Stimulated activated naive CD4-positive, alpha-beta T cell (primary cell): ENCODE measurements at places on chromosomes 5 and 9.

DNA sequence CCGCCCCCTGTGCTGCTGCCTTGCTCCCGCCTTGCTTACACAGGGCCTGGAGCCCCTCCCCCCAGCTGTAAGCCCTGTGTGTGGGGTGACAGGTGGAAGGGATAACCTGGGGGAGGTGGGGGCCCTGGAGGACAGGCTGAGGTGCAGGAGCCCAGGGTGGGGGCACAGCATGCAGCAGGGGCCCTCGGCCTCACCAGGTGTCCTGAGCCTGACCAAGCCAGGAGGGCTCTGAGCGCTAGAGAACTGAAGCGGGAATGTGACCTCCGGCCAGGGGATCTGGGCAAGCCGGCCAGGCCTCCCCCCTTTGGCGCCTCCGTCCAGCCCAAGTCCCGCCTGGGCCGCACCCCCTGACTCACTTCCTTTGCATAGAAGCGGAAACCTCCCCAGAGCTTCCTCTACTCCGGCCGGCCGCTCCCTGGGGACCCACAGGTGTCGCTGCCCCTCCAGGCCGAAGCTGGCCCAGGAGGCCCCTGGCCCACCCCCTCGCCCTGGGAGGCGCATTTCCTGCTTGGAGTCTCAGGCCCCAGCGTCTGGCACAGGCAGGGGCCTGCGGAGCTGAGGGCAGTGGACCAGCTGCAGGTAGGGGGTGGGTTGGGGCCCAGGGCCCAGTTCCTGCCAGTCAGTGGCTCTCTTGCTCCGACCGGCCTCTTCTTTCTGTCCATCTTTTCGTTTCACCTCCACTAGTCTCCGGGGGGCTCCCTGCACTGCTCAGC lies at the start of gene TOR4A:
TSS of gene TOR4A (plus strand) at position 398 of the 713 bp plus-strand sequence. CDS start 964 bp downstream, outside the sequence.
- no peak for DNase-seq

DNA sequence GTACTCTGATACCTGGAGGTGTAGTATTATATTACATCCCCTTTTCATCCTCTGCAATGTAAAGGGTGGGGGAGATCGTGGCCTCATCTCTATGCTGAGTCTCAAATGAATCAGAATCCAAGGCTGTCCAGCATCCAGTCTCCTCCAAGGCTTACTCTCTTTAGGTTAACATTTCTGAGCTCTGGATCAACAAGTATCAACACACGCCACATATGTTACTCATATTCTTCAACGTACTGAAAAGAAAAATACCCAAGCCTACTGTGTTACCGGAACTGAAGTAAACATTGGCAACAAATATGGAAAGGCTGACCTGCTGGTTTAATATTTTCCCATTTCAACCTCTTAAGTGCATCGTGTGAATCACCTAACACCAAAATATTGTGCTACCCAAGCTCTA lies 241.8 kb downstream of the GAS1 start:
- DNase-seq, result no peak

DNA sequence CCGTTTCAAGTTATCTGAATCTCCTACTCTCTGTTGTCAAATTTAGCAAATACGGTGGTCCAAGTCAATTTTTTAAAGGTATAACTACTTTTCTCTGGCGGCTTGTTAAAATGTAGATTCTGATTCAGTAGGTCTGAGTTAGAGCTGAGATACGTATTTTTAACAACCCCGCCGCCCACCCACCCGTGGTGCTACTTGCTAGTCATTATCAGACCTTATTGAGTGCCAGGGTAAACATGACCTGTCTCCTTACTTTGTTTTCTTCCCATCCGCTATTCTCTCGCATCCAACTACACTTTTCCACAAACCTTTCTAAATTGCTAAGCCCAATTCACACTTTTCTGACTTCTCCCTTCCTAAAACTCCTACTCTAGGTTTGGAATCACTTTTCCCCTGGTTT lies 694 bp upstream of the PLAA start:
- DNase-seq, result no peak

GRCh38 chr5:141050622-141051520 lies at the start of gene PCDHB1:
Gene PCDHB1, plus strand, starts transcription at chr5:141051374. Its CDS starts 97 bp downstream, at chr5:141051471.
- DNase-seq, result no peak

GRCh38 chr5:116358911-116359418 lies 215.7 kb downstream of the SEMA6A start:
- no peak for DNase-seq

GRCh38 chr9:2655411-2655901 lies 33.9 kb downstream of the VLDLR start:
- DNase-seq, result no peak

- no peak for DNase-seq
These were observed 176.5 kb upstream of the SLC24A2 start for GRCh38 chr9:19965336-19965735.

GRCh38 chr5:67355120-67355713 lies 158.6 kb upstream of the CD180 start:
- no peak for DNase-seq

DNA sequence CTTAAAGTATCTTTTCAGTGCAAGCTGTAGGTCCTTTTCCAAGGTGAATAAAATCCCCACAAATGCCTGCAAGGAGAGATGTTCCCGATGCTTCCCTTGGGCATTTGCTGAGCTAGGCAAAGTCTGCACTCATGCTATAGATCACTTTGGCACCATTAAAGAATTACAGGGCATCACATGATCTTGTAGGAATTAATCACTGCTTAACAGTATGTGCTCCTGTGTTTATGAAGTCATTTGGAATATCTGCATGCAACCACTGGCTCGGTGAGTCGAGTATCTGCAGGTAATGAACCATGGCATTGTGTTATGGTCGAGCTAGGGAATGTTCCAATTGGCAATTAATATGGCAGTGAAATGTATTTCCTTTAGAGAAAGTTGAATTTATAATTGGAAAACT lies 615.1 kb downstream of the TLE1 start:
- no peak for DNase-seq
